WTC11 (cell line): ENCODE measurements at places on chromosomes 1 and 21. TPM values are rescaled to one million over a fixed set of nuclear protein-coding genes. Genes with fewer than 3 reads are reported as not detected.
A peak's percentile ranks its signal among the peaks of the same experiment; 100 is the strongest.

LYSMD1 gene
- 6.3 to 7.8 TPM (median 6.9 TPM) in 3 replicates for total RNA-seq

OR6K3 gene
- total RNA-seq = not detected in 3 replicates

MIXL1 gene
- total RNA-seq = 5.1 to 6.4 TPM (median 5.6 TPM) in 3 replicates

DNA sequence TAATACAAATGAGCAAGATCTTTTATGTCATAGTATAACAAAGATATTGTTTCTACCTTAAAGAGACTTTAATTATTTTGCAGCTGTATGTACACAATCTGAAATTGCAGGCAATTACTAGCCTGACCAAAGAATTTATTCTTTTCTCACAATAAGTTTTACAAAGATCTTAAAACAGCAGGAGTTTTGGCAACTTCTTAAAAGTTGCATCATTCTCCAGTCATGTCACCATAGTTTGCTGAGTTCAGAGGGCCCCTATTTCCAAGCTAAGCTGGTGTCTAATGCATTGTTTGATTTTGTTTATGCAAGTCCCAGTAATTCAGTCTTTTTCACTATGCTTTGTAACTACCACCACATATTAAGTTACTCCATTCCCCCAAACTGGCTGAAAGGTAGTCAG is 114.8 kb downstream of the DNAH14 start:
- H3K4me3 ChIP-seq = no peak overlapping the region
- H3K36me3 ChIP-seq = no peaks in the 10 kb centered on the region
- no peak for DNase-seq
- no peaks in the 10 kb centered on the region for H3K4me1 ChIP-seq

DNA sequence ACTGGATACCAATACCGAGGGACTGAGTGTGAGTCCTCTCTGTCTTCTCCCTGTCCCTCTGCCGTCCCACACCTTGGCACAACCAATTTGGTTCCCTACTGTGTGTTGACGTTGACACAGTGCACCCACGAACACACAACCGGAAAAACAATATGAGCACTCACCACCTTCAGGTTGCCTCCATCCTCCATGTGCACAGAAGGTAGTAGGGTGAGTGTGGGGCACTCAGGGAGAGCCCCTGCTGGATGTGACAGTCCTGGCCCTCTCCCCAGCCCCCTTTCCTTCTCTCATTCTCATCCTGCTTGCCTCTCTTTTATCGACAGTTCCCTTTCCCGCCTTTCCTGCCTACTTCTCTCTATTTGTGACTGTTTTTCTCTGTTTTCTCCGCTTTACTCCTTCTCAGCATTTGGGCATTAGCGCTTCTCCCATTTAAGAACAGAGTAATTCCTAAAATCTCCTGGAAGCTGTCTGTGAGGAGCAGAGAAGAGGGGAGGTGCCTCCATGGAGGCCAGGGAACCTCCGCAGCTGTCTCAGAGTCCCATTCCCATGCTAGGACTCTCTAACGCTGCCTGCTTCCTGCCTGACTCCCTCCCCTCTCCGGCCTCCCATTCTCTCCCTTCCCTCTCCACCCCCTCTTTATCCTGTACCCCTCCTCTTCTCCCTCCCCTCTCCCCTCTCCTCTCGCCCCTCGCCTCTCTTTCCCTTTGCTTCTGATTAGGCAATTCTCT is 16.4 kb downstream of the CADM3 start:
- H3K27me3 ChIP-seq = peaks cover 3% of the 10 kb centered on the region
- H3K36me3 ChIP-seq = no peaks in the 10 kb centered on the region
- peaks cover 43% of the 10 kb centered on the region for H3K4me1 ChIP-seq
- DNase-seq = no peak
- H3K4me3 ChIP-seq = peak overlapping the region; percentile 83

DNA sequence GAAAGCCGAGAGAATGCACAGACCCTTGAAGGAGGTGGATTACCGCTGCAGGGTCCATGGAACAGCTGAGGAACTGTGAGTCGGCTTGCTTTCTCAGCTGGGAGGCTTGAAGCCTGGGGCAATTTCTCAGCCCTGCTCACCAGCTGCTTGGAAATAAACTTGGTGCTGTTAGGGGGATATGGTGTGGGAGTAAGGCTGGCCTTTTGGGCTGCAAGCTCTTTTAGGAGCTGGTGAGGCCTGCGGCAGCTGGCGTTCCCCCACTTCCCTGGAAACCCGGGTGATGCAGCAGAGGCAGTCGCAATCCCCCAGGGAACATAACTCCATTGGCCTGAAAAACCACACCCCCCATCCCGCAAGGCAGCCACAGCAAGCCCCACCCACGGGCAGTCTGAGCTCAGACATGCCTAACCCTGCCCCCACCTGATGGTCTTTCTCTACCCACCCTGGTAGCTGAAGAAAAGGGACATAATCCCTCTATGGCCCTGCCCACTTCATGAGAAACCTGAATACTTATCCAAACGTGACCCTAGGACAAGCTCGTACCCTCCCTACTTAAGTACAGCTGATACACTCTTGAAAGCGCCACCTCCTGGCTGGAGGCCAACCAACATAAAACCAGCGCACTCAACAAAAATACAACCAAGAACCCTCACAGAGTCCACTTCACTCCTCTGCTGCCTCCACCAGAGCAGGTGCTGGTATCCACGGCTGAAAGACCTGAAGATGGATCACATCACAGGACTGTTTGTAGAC is 1995.8 kb downstream of the NCAM2 start:
- H3K27me3 ChIP-seq = no peaks in the 10 kb centered on the region
- H3K4me3 ChIP-seq = no peak overlapping the region
- no peak overlapping the region for H3K27ac ChIP-seq
- H3K4me1 ChIP-seq = no peaks in the 10 kb centered on the region

GRCh38 chr1:34278211-34278610 is 101.5 kb downstream of the C1orf94 start:
- no peak for DNase-seq
- H3K4me3 ChIP-seq = no peak overlapping the region
- no peak overlapping the region for H3K27ac ChIP-seq
- H3K27me3 ChIP-seq = peaks cover 24% of the 10 kb centered on the region
- no peaks in the 10 kb centered on the region for H3K4me1 ChIP-seq

GRCh38 chr1:83717785-83718184 is 281.1 kb downstream of the TTLL7 start:
- H3K36me3 ChIP-seq = no peaks in the 10 kb centered on the region
- no peak overlapping the region for H3K4me3 ChIP-seq
- H3K4me1 ChIP-seq = no peaks in the 10 kb centered on the region
- no peaks in the 10 kb centered on the region for H3K27me3 ChIP-seq

DNA sequence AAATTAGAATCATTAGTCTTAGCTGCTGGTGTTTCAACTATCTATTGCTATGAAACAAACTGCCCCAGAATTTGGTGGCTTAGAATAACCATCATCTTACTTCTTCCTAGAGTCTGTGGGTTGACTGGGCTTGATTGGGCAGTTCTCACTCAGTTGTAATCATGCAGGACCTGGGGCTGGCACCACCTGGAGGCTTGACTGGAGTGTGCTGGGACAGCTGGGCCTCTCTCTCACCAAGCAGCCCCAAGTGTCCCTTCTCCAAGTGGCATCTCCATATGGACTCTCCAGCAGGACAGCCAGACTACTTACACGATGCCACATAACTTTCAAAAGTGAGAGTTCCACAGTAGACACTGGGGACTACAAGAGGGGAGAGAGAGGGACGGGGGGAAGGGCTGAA is 140.3 kb upstream of the ATP1B1 start:
- no peaks in the 10 kb centered on the region for H3K36me3 ChIP-seq
- H3K27me3 ChIP-seq = no peaks in the 10 kb centered on the region
- H3K27ac ChIP-seq = no peak overlapping the region

DNA sequence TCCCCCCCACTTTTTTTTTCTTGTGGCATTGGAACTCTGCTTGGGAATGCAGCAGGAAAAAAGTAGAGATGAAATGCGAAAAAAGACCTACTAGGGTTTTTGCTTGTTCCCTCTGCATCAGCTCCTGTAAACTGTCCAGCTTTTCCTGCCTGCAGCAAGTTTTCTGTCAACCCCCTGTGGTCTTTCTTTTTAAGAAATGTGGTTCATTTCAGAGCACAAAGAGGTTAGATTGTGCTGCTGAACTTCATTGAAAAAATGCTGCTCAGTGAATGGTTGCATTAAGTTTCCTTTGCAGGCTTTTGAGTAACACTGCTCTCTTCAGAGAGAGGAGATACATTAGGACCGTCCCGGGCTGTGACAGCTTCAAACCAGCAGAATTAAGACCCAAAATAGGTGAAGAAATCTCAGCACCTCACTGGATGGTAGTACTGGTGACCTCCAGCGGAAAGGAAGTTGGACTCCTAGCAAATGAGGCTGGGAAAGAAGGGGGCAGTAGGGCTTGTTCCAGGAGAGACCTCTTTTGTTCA is 80.7 kb downstream of the NDUFS5 start:
- H3K36me3 ChIP-seq = no peaks in the 10 kb centered on the region
- H3K27ac ChIP-seq = no peak overlapping the region
- H3K4me1 ChIP-seq = peaks cover 48% of the 10 kb centered on the region
- DNase-seq = no peak
- H3K27me3 ChIP-seq = no peaks in the 10 kb centered on the region
- H3K4me3 ChIP-seq = no peak overlapping the region

DNA sequence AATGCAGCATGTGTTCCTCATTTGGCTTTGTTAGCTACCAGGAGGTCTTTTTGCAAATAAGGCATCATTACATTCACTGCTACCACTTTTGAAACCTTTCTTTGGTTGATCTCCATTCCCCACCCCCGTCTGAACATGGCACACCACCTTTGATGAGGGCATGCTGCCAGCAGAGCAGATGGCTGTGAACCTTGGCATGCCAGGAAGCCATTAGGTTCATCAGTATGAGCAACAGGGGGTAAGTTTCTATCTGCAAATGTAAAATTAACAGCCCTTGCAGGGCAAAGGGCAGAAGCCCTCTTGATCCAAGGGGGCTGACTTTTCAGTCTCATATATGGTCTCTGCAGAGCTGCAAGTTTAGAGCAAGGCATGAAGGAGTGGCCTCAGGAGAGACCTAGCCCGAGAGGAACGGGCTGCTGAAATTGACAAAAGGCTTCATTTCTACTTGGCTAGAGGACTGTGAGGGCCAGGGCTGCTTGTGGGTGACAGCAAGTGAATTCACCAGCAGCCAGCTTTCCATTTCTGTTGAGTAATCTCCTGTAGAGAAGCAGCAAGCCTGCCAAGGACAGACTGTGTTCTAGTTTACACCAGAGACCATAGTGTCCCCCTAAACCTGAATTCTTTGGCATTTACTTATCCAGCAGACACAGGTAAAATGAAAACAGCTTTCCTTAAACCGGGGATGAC is 127.9 kb downstream of the ZNF326 start:
- H3K4me1 ChIP-seq = peaks cover 3% of the 10 kb centered on the region
- no peak for DNase-seq
- no peak overlapping the region for H3K27ac ChIP-seq
- no peaks in the 10 kb centered on the region for H3K27me3 ChIP-seq

GRCh38 chr1:61139775-61140549 is 57.6 kb downstream of the NFIA start:
- no peaks in the 10 kb centered on the region for H3K36me3 ChIP-seq
- peaks cover 66% of the 10 kb centered on the region for H3K4me1 ChIP-seq
- DNase-seq = no peak
- H3K4me3 ChIP-seq = no peak overlapping the region
- H3K27me3 ChIP-seq = no peaks in the 10 kb centered on the region

DNA sequence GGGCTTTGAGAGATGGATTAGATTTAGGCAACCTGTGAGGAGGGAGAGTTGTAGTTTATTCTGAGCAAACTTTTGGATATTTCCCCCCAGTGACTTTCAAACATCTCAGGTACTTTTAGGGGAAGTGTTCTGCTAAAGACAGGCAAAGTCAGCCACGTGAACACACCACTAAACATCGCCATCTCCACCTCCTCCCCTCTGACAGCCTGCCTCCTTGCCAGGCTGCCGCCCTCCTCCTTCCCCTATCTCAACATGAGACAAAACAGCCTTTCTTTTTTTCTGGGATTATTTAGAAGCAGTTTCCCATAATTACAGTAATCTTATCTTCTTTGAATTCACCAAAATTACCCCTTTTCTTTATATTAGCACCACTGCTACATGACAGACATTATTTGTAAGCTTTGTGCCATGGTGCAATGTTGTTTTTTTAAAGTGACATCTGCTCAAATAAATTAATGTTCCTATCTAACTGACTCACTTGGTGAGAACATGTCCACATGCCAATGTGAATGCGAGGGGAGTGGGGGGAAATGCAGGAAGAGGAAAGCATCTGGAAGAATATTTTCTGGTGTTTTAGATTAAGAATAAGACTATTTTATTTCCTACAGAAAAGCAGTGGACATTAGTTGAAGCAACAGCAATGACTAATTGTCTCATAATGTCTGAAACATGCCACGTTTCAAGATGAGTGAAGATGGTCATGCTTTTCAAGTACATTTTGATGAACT is 147.8 kb upstream of the ATP1B1 start:
- no peak for DNase-seq
- no peak overlapping the region for H3K27ac ChIP-seq
- H3K27me3 ChIP-seq = no peaks in the 10 kb centered on the region
- no peak overlapping the region for H3K4me3 ChIP-seq
- peaks cover 15% of the 10 kb centered on the region for H3K4me1 ChIP-seq

DNA sequence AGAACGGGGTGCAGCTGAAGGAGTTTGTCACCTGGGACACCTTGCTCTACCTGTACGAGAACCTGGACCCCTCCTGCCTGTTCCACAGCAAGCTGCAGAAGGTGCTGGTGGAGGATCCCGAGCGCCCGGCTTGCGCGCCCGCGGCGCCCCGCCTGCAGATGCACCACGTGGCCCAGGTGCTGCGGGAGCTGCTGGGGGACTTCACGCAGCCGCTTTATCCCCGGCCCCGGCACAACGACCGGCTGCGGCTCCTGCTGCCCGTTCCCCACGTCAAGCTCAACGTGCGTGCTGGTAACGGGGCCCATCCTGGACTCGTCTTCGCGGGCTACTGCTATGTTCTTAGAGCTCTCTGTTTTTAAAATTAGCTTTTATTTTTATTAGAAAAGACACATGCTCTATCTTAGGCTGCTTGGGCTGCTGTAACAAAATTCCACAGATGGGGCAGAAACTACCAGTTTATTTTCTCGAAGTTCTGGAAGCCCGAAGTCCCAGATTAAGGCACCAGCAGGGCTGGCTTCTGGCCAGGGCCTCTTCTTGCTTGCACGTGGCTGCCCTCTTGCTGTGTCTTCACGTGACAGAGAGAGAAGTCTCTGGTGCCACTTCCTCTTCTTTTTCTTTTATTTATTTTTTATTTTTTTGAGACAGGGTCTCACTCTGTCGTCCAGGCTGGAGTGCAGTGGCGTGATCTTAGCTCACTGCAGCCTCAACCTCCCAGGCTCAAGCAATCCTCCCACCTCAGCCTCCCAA is 38.1 kb downstream of the TRPM2 start:
- H3K4me1 ChIP-seq = no peaks in the 10 kb centered on the region
- no peak for DNase-seq
- H3K36me3 ChIP-seq = no peaks in the 10 kb centered on the region
- peaks cover 5% of the 10 kb centered on the region for H3K27me3 ChIP-seq
- H3K27ac ChIP-seq = no peak overlapping the region
- no peak overlapping the region for H3K4me3 ChIP-seq
